ENCODE measurements at places on chromosomes 2 and 18. TPM values are rescaled to one million over a fixed set of nuclear protein-coding genes. Genes with fewer than 3 reads are reported as not detected.
A peak's percentile ranks its signal among the peaks of the same experiment; 100 is the strongest.

- no peak for DNase-seq
These were observed 363.4 kb upstream of the GCFC2 start for GRCh38 chr2:76073992-76074604.

DNA sequence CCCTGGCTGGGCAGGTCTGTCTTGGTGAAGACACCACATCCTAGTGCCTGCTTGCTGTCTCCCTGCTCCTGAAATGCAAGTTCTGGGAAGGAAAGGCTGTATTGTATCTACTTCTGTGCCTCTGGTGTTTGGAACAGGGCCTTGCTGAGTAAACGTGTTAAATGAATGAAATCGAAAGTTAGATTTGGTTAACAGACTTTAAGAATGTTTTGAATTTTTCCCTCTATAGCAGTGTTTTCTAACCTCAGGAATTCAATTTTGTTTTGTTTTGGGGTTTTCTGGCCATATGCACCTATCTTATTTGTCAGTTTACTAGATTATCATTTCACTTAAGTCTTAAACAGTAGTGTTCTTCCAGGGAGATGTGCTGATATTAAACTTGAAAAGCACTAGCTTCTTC lies 20.7 kb downstream of the FARP2 start:
- no peak for DNase-seq

MTCL1 gene
- 0.41 TPM for total RNA-seq

DNA sequence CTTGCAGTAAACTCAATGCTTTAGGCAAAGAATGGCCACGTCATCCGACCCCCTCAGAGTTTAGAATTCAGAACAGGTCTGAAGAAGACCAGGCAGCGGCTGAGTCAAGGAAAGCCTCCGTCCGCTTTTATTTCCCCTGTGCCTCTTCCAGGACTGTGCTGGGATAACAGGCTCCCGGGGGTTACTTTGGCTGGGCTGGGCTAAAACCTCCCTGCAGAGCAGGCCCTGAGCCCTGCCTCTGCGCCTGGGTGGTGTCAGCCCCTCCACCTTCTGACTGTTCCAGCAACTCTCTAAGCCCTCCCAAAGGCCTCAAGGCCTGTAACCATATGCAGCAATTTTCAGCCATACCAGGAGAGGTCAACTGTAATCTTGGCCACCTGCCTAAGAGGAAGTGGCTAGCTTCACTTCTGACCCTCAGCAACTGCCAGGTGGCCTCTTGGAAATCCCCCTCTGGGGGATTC lies 166.5 kb downstream of the RPIA start:
- no peak for DNase-seq

GAREM1 gene
- not detected for total RNA-seq

DNA sequence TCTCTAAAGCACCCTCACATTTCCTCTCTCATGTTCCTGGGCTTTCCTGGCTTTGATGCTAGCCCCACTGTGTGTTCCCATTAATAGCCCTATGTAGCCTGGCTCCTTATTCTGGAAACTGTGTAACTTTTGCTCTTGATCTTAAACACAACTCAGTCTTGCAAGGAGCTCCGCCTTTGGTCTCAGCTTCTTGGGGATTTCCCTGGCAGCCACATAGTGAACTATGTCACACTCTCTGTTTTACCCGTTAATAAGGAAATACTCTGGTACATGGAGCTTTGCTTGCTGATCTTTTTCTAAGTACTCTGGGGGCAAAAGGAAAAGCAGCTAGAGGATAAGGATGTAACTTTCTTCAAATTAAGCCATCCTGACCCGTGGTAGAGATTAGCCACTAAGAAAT lies 259.3 kb downstream of the NEDD4L start:
- no peak for DNase-seq

- no peak for DNase-seq
These were observed 310.3 kb upstream of the CYP26B1 start for GRCh38 chr2:72457801-72458516.

- DNase-seq = no peak
These were observed 126.7 kb upstream of the TMEM200C start for GRCh38 chr18:6022074-6022444.

SATB2 gene
- total RNA-seq = 0.09 TPM

DNA sequence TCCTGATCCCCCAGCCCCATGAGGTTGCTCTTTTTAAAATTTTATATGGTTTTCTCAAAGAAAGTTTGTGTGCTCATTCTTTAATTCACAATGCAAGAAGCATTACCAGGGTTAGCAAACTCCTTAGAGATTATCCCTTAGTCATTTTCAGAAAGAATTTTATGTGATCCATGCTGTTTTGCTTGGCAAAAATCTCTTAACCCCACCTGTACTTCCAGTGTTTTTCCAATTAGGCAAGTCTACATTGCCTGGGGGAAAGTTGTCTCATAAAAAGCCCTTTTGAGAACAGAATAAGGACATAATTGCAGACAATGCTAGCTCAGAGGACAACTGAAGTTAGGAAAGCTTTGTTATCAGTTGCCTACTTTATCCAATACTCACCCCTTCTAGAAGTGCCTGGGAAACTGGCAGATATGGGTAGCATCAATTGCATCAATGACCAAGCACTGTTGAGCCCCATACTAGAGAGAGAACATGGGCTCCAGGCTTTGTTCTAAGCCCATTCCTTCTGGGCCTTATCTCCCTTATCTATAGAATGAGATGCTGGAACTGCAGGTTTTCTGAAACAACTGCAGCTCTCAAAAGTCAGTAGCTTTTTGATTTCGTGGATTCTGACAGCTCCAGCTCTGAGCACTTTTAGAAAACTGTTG lies 265.9 kb upstream of the SPHKAP start:
- no peak for DNase-seq

DNA sequence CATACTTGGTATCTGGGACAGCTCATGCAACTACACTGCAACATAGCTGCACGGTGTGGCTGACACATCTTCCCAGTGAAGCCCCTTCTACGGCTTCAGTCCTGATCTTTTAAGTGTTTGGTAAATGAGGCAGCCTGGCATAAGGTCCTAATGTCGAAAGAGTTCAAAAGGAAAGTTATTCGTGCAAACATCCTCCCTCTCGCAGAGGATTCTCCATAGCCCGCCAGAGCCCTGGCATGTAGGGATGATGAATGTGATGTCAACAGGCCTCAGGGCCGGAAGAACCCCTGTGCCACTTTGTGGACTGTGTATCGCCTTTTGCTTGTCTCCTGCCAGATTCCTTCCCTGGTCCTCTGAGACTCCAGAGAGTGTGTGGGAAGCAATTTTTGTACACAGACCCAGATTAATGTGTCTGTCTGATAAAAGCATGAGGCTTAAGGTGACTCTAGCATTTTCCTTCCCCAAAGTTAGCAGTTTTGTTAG lies 88.5 kb downstream of the SOCS6 start:
- no peak for DNase-seq

SGPP2 gene
- 0.44 TPM for total RNA-seq

DNA sequence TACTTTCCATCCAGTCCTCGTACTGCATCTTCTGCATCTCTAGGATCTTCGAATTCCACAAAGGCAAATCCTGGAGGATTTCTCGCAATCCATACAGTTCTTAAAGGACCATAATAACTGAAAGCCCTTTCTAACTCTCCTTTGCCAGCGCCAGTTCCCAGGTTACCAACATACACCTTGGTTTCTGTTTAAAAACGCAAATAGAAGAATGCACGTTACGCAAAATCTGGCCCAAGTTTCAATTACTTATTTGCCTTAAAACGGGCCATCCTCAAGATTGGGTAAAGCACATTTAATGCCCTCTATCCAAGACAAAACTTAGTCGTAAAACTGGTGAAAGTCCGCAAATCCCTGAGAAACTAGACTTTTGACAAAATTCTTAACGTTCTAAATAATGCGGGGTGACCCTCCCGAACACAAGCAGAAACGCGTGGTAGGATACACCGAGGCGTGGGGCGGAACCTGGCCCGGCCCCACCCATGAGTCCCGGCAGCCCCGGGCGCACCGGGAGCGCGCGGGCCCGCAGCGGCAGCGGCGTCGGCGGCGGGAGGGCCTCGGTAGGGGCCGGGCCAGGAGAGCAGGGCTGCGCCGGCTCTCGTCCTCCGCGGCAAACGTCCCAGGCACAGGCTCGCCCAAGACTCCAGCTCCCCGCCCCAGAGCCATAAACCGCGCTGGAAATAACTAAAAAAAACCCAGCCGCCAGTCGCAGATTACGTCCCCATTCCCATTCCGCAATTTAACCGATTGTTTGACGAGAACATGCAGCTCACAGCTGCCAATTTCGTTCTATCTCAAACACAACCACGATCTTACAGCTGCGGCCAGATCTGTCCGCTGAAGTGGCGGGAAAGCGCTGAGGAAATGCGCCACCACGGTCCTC lies 910 bp downstream of the SRSF7 start:
- peak; percentile 70 for DNase-seq

CCDC74A gene
- total RNA-seq = 4.6 TPM

IGFBP5 gene
- total RNA-seq = 0.02 TPM

DNA sequence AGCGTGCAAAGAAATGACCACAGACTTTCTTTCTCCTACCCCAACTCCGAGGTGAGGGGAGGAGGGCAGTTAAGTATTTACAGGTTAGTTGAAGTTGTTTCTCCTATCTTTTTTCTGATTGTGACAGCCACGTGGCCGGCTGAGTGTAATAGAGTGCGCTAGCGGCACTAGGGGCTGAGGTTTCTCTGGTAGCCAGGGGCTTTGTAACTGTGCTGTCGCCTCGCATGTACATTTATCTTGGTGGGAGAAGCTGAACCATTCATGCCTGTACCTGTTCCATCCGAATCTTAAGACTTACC lies 214.1 kb upstream of the STON1 start:
- DNase-seq = peak; percentile 74

- no peak for DNase-seq
These were observed 91.2 kb downstream of the LRATD1 start for GRCh38 chr2:14723684-14724083.

All from activated CD8-positive, alpha-beta memory T cell treated with anti-CD3 and anti-CD28 coated beads, Interleukin-2, amount 10 ng/mL, durations not matched to agents 7 days and 5 days (primary cell).